NCI-H1417 (cell line): ENCODE measurements at places on chromosomes 12 and 14.

DNA sequence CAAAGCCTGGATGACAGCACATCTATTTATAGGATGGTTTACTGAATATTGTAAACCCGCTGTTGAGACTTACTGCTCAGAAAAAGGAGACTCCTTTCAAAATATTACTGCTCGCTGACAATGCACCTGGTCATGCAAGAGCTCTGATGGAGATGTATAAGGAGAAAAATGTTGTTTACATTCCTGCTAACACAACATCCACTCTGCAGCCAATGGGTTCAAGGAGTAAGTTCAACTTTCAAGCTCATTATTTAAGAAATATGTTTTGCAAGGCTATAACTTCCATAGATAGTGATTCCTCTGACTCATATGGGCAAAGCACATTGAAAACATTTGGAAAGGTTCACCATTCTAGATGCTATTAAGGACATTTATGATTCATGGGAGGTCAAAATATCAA, 201.7 kb downstream of the SNAPC1 start:
- no peak for DNase-seq

DNA sequence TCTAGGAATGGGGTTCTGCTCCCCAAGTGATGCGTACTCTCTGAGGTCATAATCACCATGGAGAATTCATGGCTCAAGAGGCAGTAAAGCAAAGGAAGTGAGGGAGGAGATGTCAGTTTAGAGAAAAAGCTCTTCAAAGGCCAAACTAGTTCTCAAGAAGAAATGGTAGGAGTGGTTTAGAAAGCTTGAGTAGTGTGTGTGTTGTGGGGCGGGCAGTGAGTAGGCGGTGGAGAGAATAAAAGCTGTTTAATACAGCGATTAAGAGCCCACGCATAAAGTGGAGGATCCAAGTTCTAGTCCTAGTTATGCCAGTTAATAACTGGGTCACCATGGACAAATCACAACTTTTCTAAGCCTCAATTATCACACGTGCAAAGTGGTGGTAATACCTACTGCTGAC, 55.6 kb downstream of the PTPN21 start:
- DNase-seq = no peak

GRCh38 chr14:54140551-54140950, 183.9 kb upstream of the BMP4 start:
- no peak for DNase-seq

GRCh38 chr12:91100906-91101305, 10.4 kb downstream of the LUM start:
- no peak for DNase-seq

GRCh38 chr14:86481104-86481503, 951.2 kb downstream of the FLRT2 start:
- DNase-seq = no peak

DNA sequence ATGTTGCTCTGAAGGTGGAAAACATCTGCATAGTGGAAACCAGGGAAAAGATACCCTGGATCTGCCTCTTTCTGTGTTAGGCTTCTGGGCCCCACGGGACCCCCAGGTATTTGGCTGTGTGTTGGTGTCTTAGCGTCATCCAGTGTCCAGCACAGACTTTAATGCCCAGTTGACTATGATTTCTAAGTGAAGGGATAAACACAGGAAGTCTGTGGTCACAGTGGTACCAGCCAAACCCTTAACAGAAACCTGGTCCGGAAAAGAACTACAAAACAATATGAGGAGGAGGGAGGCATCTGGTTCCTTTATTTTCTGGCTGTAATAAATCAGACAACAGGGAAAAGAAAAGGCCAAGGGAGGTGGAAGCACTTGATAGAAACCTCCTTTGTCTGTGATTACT, 56.4 kb downstream of the CMKLR1 start:
- DNase-seq = no peak

GRCh38 chr14:32129124-32129523, 52.0 kb downstream of the ARHGAP5 start:
- DNase-seq = no peak

- DNase-seq = no peak
Observed at GRCh38 chr14:61643555-61643954, 51.8 kb upstream of the HIF1A start.

GRCh38 chr14:100580316-100581227, 6.6 kb downstream of the BEGAIN start:
- no peak for DNase-seq

DNA sequence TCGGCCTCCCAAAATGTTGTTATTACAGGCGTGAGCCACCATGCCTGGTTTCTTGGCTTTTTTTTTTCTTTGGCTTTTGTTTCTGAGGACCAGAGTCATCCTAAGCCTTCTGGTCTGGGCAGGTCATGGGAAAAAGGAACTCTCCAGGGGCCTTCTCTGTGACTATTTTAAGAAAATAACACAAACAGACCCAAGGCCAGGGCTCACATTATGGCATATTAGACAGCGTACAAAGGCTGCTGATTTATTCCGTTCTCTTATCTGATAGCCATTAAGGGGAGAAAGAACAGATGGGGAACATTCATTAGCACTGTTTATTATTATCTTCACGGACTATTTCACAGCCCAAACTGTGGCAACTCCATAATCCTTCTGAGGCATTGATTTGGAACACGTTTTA, 28.8 kb upstream of the MANSC4 start:
- DNase-seq = no peak

- DNase-seq = no peak
Observed at GRCh38 chr12:131420867-131421447, 289.9 kb upstream of the SFSWAP start.

DNA sequence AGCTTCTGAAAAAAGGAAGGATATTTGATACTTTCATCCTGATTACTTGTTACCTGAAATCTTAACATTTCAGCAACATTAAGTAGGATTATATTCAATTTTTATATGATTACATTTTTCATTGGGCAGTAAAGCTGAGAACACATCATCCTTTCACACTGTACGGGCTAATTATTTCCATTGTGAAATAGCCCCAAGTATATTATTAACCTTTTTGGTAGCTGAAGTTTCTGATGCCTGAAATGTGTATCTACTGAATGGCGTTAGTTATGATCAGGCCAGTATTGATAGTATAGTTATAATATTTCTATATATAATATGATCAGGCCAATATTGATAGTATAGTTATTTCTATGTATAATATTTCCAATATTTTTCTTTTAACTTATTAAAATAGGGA, 10.1 kb downstream of the SPATS2 start:
- no peak for DNase-seq

DNA sequence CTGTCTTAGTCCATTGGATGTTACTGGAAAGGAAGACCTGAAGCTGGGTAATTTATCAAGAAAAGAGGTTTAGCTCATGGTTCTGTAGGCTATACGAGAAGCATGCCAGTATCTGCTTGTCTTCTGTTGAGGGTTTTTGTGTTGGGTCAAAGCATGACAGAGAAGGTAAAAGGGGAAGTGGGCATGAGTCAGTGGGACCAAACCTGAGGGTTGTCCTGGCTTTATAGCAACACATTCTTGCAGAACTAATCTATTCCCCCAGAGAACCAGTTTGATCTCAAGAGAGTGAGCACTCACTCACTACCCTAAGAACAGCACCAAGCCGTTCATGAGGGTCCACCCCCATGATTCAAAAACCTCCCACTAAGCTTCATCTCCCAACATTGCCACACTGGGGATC, 19.0 kb upstream of the KRAS start:
- DNase-seq = no peak

GRCh38 chr14:100386121-100386520, 63.0 kb downstream of the SLC25A47 start:
- no peak for DNase-seq

- DNase-seq = no peak
Observed at GRCh38 chr12:89789862-89790261, 81.2 kb upstream of the ATP2B1 start.

DNA sequence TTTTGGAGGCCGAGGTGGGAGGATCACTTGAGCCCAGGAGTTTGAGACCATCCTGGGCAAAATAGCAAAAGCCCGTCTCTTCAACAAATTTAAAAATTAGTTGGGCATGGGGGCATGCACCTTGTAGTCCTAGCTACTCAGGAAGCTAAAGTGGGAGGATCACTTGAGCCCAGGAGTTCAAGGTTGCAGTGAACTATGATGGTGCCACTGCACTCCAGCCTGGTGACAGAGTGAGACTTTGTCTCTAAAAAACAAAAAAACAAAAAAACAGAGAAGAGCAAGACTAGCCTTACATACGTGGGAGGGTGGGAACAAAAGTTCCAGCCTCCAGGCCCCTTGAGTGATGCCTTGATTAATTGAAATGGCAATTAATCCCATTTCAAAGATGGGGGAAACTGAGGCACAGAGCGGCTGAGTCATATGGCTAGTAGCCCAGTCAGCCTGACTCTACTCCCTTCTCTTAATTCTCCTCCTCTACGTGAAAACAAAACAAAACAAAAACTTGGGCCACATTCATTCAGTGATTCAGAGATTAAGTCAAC, 3.3 kb upstream of the FAM222A start:
- no peak for DNase-seq

- DNase-seq = peak; percentile 59
Observed at GRCh38 chr14:101808020-101808641, 46.6 kb downstream of the PPP2R5C start.

DNA sequence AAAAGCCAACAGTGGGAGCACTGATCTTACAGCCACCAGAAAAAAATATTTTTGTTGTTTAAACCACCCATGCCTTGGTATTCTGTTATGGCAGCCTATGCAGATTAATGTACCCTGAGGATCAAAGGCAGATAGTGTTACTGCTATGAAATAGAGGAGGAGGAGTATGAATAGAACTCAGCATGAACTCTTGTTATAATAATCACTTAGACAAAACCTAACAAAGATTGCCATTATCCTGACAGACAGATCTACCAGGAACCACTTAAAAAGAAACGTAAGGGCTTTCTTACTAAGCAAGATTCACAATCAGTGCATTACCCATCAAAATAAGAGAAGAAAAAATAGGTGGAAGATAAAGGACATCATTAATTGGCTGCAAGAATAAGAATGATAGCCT, 558.3 kb downstream of the GALC start:
- DNase-seq = peak; percentile 80

DNA sequence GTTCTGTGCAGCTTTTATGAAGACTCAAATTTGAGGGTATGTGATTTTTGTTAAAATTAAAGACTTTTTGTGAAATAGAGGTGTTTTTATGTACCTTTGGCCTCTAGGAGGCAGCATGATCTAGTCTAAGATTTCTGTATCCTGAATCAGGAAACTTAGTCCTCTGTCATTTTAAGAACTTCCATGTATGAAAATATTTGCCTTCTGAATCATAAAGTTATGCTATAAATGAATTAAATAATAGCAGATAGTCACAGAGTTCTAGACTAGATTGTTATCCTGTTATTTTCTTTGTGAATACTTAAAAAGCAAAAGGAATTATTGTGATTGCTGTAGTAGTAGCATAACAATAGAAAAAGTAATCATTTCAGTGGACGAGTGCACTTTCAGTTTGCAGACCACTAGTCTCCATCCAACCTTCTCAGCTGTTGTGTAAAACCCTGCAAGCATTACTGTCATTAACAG, 56.3 kb downstream of the FGD4 start:
- peak; percentile 69 for DNase-seq

DNA sequence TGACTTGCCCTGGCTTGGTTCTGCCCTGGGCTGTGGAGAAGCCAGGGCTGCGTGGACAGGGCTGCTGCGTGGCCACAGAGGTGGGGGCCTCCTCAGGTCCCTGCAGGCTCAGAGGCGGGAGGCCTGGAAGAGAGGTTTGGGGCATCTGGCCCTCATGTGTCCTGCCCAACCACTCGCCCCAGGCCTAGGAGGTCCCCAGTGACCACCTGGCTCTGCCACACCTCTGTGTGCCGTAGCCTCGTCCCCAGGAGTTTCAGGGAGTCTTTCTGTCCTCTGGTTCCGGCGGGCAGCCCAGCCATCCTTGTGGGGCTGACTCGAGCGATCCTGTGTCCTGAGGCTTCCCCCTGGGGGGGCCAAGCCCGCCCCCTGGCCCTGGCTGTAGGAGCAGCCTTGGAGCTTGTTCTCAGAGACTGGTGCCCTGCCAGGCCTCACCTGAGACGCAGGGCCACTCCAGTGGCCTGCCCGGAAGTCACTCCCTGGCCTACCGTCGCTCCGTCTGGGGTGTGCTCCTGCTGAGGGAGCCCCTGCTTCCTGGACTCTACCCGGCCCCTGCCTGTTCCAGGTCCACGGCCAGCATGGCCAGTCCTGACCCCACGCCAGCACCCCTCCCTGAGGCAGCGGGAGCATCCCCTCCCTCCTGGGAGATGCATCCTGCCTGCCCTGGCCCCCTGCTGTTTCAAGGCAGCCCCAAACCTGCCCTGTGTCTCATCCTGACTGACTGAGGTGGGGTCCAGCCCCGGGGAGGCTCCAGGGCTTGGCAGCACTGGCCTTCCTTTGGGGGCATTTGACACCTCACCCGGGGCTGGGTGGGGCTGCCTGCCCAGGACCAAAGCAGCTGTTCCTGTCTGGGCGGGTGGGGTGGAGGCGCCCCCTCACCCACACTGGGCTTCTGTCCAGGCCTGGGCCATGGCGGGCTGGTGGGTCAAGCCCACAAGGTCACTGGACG, 13.9 kb downstream of the ASPG start:
- DNase-seq = no peak

DNA sequence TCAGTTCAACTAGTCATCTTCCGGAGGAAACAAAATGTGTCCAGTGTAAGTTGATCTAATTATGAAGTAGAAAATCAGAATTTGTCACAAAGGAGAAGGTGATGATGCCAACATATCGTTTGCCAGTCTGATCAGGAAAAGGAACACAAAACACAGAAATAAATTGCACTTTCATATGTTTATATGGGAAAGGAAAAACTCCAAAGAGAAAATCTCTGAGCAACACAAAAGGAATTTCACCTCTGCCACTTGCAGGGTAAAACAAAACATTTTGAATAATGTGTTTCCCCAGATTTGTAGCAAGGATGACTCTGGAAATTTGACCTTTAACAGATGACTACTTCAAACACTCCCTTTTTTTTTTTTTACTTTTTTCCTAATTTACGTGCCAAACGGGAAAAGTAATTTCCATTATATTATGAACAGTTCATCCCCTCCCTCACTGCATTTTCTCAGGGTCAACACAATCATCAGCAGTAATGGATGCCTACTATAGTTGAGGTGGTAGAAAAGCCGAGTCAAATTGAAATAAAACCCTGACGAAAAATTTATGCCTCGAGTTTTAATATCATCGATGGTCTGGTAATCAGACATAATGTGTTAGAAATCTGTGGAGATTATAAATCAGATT, 25.6 kb downstream of the MGAT4C start:
- DNase-seq = no peak

GRCh38 chr12:103928682-103929045, 1.5 kb upstream of the HSP90B1 start:
- no peak for DNase-seq

GRCh38 chr14:45038865-45039264, 45.1 kb upstream of the PRPF39 start:
- DNase-seq = no peak
